AG04449 (cell line): ENCODE measurements at places on chromosomes 2 and 18.

GRCh38 chr2:168699844-168700417 is 102.5 kb upstream of the NOSTRIN start:
- DNase-seq, result peak; percentile 31

- DNase-seq, result no peak
Observed at GRCh38 chr2:190005513-190005912, 57.0 kb downstream of the MSTN start.

DNA sequence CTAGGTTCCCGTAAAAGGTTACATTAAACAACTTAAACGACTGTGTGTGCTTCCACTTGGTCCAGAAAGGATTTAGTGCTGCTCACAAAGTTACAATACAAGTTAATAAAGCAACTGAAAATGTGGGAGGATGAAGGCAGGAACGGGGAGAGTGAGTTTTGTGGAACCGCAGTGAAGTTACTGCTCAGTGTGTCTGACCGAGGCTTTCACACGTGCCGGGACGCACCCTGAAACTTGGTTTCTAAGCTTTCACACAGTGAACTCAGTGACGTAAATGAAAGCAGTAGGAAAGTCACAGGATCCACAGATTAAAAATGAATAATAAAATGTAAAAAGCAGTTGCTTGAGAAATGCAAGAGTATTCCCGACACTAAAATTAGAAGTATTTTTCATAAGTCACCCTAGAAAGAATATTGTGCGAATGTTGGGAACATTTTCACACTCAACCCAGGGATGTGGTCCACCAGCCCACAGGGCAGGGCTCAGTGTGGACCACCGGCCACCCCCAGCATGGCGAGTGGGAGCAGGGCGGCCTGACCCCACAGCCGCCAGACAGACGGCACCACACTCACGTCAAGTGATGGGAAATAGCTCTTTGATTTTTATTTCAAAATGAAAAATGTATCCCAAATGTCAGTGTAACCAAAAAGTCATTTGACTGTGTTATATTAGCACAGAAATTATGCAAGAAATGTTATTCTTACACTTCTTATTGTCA is 32.6 kb upstream of the CHMP1B start:
- no peak for DNase-seq

GRCh38 chr2:19810637-19811036 is 91.1 kb downstream of the TTC32 start:
- no peak for DNase-seq

DNA sequence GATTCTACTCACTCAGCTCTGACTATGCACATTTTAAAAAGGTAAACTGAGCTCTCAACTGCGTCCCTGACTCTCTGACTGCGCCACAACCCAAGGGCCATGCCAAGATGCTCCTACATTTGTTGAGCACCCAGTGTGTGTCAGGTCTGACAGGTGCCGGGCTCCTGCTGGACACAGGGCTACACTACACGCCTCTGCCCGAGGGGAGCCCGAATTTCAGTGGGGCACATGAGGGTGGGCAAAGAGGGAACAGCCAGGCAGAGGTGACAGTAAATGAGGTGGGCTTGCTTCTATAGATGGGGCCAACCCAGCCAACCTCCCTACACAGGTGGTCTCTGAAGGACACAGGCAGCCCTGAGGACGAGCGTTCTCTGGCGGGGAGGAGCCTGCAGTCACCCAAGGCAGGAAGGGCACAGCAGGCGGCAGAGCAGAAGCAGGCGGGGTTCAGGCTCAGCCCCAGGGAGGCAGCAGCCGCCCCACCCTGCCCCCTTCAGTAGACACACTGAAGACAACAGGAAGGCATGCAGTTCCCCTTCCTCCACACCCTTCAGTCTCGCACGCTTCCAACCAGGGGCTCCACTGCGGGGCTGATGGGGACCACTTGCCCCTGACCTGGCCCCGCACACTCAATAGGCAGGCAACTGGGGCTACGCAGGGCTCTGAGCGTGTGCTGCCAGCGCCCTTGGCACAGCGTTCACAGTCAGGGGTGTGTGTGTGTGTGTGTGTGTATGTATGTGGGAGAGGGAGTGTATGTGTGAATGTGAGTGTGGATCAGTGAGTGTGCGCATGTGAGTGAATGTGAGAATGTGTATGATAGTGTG is 98.4 kb downstream of the UXS1 start:
- no peak for DNase-seq

GRCh38 chr2:217983276-217984233 is 19.2 kb downstream of the TNS1 start:
- DNase-seq, result no peak

DNA sequence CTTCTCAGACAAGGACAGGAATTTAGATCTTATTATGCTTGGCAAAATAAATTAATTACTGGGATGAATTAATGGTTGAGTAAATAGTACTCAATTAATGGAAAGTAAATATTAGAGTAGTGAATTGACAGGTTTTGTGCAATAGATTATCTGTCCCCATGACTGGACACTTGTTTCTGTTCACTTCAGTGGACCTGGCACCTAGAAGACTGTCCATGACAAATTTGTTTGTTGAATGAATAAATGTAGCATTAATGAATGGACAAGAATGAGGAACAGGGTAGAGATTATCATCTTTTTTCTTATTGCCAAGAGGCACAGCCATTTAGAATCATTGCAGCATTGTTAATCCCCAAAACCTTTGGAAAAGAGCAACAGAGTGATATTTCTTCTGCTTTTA is 570.0 kb upstream of the CRIM1 start:
- DNase-seq, result no peak

DNA sequence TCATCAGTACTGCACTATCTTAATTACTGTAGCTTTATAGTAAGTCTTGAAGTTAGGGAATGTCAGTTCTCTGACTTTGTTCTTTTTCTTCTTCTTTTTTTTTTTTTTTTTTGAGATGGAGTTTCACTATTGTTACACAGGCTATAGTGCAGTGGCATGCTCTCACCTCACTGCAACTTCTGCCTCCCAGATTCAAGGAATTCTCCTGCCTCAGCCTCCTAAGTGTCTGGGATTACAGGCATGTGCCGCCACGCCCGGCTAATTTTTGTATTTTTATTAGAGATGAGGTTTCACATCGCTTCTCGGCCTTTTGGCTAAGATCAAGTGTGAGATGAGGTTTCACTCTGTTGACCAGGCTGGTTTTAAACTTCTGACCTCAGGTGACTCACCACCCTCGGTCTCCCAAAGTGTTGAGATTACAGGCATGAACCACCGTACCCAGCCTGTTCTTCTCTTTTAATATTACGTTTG is 41.9 kb upstream of the TANC1 start:
- DNase-seq, result no peak

GRCh38 chr2:20313659-20314058 is 37.0 kb downstream of the PUM2 start:
- DNase-seq, result no peak

DNA sequence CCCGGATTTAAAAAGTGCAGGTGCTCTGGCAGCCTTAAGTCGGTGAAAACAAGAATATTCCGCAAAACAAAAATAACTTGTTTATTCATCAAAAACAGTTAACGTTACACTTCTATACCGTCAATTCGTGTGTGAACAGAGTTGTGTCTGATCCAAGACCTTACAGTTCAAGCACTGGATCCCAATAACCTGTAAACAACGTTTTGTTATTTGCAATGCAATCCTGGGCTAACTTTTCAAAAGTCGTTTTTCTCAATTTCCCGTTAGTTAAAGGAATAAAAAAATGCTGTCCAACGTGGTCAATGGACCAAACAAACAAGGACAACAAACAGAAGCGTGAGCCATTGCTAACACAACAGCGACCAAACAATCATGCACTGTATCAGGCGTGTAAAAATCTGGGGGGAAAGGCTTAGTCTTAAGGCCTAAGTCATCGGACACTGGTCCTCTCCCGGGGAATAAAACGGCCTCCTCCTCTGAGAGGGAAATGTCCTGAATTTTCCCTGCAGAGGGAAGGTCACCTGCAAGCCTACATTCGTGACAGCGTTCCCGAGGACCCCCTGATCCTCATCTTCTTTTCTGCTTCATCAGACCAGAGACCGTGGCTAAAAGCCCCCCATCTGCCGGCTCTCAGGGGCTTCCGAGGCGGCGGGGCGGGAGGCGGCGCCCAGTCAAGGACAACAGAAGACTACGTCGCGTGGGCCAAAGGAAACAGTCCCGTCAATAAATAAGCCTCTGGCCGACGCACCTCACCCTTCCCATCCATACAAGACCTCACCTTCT is 490 bp downstream of the NDUFS1 start:
- no peak for DNase-seq

DNA sequence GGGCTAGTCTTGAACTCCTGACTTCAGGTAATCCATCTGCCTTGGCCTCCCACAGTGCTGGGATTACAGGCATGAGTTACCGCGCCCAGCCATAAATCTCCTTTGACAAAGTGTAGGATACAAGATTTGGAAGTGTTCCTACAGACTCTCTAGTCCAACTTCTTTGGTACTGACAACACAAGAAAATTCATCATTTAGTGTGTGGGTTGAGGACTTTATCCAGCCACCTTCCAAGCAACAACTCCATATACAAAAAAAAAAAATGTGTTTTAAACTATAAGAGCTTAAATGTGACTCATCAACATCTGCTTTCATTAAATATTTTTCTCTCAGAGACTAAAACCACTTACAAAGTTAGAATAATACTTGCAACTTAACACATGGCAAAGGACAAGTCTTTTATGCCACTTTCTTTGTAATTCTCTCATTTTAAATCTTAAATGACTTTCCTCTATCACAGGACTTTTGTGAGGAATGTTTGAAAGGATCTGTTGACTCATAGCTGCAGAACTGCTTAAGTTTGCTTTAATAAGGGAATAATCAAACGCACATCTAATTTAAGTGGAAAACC is 46.2 kb upstream of the ITGAV start:
- DNase-seq, result no peak

- no peak for DNase-seq
Observed at GRCh38 chr2:152071092-152071491, 27.8 kb downstream of the CACNB4 start.

GRCh38 chr2:96618596-96619283 is 19.4 kb downstream of the KANSL3 start:
- DNase-seq, result no peak

GRCh38 chr2:111905990-111906735 is 7.8 kb downstream of the MERTK start:
- no peak for DNase-seq

DNA sequence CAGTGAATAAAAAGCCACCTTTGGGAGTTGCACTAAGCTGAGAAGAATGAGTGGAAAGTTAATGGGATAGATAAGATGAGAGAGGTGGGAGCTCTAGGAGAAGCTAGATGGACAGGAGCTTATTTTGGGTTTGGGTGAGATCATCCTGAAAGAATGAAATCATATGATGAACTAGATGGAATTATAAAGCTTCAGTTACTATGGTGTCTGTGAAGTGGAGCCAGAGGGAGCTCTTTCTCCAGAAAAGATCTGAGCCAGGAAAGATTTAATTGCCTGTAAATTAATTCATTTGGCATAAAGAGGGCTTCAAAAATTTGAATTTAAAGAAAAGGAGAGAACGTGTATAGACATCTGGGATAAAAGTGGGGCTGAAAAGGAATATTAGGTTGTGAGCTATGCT is 10.3 kb downstream of the DNAH6 start:
- DNase-seq, result no peak

GRCh38 chr2:165529130-165529529 is 59.6 kb downstream of the CSRNP3 start:
- DNase-seq, result no peak

GRCh38 chr18:57422313-57422872 is 12.8 kb upstream of the ONECUT2 start:
- no peak for DNase-seq

DNA sequence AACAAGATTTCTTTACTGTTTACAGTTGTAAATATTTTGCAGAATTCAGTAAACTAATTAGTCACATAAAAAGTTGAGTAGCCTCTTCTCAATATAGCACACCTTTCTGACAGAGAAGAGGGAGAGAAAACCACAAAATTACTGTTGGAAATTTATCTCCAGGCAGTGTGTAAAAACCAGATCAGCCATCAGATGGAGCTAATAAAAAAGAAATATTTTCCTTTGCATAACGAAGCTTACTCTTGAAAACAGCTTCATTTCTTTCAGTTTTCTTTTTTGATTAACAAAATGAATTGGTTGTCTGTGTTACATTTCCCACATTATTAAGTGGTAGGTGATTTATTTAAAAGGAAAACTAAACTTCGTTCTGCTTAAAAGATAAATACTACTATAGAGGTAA is 259.3 kb upstream of the KCNJ3 start:
- no peak for DNase-seq

DNA sequence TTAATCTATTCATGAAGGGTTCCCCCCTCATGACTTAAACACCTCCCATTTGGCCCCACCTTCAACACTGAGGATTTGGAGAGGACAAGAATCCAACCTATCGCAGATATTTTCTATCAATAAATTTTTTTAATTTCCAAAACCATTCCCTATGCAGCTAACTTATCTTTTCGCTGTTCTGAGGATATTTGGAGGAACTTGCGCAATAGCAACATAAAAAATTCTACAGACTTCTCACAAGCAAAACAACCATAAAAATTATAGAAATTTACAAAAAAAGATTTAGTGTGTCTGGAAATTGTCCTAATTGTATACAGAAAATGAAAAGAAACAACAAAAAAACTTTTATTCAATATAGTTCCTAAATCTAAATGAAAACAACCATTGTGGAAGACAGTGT is 1472.7 kb upstream of the ZEB2 start:
- no peak for DNase-seq

GRCh38 chr2:219041252-219041651 is at the start of gene CFAP65:
Gene CFAP65 (minus strand): TSS chr2:219041516. CDS start chr2:219039048, 2,468 bp downstream.
- DNase-seq, result no peak

DNA sequence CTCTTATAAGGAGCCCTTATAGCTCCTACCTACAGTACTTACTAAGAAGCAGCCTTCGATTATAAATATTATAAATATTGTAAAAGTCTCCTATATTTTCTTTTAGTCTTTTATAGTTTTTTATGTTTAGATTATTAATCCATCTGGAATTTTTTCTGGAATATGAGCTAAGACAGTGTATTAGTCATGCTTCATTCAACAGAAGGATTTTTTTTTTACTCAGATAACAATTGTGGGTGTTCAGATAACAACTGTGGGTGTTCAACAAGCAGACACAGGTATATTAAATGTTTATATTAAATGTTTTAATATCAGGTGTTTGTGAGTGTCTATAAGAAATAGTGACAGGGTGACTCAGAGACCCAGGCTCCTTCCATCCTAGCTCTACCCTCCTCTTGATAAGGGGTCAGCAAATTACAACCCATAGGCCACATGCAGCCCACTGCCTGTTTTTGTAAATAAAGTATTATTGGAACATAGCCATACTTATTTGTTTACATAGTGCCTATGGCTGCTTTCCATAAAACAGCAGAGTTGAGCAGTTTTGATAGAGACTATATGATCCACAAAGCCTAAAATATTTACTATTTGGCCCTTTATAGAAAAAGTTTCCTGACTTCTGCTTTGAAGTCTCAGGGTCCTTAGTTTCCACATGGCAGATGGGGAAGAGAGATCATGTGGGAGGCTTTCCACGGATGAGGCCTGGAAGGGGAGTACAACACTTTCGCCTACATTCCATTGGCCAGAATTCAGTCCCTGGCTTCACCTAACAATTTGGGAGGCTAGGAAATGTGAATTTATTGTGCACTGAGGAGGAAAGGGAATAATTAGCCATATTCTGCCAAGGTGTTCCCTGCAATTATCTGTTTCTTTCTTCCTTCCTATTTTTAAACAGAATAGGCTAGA is 4.3 kb upstream of the SPATS2L start:
- DNase-seq, result no peak
